ENCODE measurements at places on chromosomes 2 and 18.

- DNase-seq: no peak
Observed at GRCh38 chr18:3162181-3162580, 57.6 kb downstream of the MYOM1 start.

- no peak for DNase-seq
Observed at GRCh38 chr2:96409081-96409819, 73.7 kb downstream of the NCAPH start.

GRCh38 chr2:172442072-172442895 is 14.9 kb downstream of the ITGA6 start:
- DNase-seq: no peak

DNA sequence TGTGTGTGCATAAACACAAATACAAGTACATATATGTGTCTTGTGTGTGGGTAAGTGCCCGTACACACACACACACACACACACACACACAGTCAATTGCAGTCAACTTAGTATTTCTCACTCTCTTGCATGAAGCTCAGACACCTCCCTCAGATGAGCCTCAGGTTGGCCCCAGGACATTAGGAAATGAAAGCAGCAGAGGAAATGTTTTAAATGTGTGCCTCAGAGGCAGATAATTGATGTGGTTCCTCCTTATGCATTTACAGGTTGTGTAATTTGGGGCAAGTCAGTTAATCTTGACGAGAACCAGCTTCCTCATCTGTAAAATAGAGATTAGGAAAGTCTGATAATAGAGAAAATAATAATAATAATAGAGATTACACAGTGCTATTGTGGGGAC is 814.0 kb upstream of the ID2 start:
- no peak for DNase-seq

GRCh38 chr18:31596081-31596872 is 4.6 kb downstream of the TTR start:
- no peak for DNase-seq

DNA sequence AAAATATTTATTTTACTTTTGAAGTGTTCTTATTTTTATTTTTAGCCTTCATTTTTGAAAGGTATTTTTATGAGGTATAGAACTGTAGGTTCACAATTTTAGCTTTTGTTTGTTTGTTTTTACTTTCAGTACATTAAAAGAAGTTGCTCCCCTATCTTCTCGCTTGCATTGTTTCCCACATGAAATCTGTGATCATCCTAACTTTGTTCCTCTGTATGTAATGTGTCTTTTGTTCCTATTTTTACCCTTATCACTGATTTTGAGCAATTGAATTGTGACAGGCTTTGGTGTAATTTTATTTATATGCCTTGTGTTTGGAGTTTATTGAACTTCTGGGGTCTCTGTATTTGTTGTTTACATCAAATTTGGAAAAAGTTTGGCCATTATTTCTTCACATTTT is 77.8 kb upstream of the TMEM87B start:
- DNase-seq: no peak

GRCh38 chr2:101823347-101823791 is 125.9 kb downstream of the MAP4K4 start:
- no peak for DNase-seq

- no peak for DNase-seq
Observed at GRCh38 chr2:119222863-119223520, 642 bp upstream of the STEAP3 start.

DNA sequence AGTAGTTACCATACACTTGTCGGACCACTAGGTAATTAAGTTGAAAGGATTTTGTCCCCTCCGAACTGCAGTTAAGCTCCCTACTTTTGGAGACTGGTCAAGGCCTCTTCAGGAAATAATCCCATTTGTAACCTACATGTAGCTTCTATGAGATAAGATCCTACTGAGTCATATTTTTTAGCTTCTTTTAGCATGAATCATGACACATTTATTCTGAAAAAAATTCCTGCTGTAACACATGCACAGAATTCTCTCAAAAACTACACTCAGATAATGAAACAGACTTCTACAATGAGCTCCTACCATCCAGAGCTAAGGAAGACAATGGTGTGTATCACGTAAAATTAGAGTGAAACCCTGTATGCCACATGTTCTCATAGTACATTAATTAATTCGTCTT is 100.7 kb upstream of the CCDC195 start:
- DNase-seq: no peak

- no peak for DNase-seq
Observed at GRCh38 chr18:24475926-24476589, 15.6 kb downstream of the HRH4 start.

- DNase-seq: peak; percentile 66
Observed at GRCh38 chr2:229714736-229715541, 584 bp upstream of the DNER start.

GRCh38 chr2:197958592-197959150 is 154.3 kb downstream of the PLCL1 start:
- DNase-seq: no peak

DNA sequence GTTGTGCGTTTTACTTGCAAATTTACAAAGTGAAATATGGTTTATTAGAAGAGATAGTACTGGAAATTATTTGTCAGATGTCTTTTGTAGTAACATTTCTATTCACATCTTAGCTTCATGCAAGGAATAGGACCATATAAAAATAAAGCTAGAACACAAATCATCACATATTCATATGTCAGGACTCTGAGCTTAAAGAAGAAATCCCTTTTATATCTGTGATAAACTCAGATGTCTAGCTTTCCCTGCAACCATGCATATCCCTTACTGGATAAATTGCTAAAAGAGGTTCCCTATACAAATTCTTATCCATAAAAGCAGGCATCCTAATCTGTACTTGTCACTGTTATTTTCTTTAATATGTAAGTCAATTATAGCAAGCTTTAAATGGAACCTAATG is 178.5 kb downstream of the NRXN1 start:
- DNase-seq: no peak

DNA sequence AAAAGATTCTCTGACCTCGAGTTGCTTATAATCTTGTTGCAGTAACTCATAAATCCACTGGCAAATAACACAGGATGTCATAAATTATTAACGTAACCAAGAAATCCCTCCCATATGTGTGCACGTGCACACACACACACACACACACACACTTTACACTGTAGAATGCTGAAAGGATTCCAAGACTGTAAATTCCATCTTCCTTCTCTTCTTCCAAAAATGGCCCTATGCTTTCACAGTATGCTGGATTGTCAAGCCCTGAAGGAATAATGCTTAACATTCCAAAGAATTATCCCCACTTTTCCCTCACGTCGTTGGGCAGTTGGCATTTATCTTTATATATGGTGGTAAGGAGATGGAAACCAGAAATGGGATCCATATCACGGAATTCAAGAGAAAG is 117.5 kb upstream of the CRIM1 start:
- no peak for DNase-seq

All from hindlimb muscle (tissue), 1 donor.